HAP-1 (cell line): ENCODE measurements at places on chromosomes 13 and 19.

- peak; percentile 75 for DNase-seq
Measured at GRCh38 chr19:862581-863314, 3.3 kb downstream of the CFD start.

DNA sequence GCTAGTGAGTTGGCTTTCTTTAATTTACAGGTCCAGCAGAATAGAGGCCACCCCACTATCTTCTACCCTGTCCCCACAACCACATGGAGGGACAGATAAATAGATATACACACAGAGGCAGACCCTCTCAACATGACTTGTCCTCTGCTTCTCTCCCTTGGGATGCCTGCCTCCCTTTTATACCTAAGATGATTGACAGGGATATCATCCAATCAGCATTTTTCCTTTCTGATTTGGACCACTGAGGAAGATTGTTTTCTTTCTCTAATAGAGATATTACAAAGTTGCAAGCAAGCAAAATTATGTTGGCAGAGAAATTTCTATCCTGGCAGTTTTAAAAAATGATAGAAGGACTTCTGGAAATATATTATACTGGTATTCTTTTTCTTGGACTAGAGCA, 35.8 kb downstream of the STOML3 start:
- DNase-seq = no peak

- DNase-seq = no peak
Measured at GRCh38 chr13:50711996-50712395, 131.5 kb downstream of the DLEU7 start.

GRCh38 chr13:93244141-93244917, 17.7 kb downstream of the GPC6 start:
- DNase-seq = no peak

GRCh38 chr13:48235341-48236135, 2.5 kb downstream of the ITM2B start:
- peak; percentile 48 for DNase-seq

DNA sequence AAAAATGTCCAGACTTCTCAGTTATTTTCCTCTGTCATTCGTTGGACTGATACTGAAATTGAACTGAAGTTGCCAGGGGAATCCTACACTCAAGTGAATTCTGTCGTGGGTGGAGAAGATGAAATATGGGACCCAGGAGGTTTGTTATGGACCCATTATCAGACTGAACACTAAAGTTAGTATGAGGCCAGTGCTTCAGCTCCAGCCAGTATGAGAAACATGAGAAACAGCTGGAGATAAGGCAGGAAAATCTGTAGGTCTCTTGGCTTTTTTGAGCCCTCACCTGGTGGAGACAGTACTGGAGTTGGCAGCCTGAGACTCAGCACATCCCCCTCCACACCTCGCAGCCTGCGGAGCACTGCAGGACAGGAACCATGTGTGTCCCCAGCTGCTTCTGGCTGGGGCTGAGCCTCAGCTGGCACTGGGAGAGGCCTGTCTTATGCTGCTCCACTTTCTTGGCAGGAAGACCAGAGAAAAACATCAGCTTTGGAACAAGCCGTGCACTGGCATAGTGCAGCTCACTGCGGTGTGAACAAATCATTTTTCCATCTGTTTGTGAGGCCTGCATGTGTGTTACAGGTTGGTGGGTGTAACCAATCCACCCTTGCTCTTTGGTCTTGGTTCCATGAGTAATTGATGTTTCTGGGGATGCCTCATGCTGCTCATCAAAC, 641.0 kb downstream of the FGF9 start:
- no peak for DNase-seq

GRCh38 chr13:27500806-27501534, 50.6 kb upstream of the MTIF3 start:
- DNase-seq = no peak

GRCh38 chr13:78875792-78876580, 217.0 kb upstream of the OBI1 start:
- peak; percentile 9 for DNase-seq

- no peak for DNase-seq
Measured at GRCh38 chr19:30423481-30423880, 51.3 kb downstream of the ZNF536 start.

- peak; percentile 80 for DNase-seq
Measured at GRCh38 chr13:96089749-96090239, at the start of gene HS6ST3. HS6ST3 (plus strand) TSS chr13:96090107.

DNA sequence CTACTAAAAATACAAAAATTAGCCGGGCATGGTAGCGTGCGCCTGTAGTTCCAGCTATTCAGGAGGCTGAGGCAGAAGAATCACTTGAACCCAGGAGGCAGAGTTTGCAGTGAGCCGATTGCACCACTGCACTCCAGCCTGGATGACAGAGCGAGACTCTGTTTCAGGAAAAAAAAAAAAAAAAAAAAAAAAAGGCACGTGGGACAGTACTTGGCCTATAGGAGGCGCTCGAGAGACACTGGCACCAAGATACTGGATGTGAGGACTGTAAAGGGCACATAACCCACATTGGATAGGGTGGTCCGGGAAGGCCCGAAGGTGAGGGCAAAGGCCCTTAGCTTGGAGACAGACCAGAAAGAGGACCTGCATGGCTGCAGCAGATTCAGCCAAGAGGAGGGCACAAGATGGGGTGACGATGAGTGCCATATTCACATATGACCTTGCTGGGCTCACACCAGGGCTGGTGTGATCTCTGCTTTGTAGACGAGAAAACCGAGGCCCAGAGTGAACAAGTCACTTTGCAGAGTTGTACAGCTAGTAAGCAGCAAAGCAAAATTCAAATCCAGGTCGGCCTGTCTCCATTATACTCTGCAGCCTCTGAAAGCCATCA, 89.4 kb downstream of the DPF1 start:
- peak; percentile 44 for DNase-seq

DNA sequence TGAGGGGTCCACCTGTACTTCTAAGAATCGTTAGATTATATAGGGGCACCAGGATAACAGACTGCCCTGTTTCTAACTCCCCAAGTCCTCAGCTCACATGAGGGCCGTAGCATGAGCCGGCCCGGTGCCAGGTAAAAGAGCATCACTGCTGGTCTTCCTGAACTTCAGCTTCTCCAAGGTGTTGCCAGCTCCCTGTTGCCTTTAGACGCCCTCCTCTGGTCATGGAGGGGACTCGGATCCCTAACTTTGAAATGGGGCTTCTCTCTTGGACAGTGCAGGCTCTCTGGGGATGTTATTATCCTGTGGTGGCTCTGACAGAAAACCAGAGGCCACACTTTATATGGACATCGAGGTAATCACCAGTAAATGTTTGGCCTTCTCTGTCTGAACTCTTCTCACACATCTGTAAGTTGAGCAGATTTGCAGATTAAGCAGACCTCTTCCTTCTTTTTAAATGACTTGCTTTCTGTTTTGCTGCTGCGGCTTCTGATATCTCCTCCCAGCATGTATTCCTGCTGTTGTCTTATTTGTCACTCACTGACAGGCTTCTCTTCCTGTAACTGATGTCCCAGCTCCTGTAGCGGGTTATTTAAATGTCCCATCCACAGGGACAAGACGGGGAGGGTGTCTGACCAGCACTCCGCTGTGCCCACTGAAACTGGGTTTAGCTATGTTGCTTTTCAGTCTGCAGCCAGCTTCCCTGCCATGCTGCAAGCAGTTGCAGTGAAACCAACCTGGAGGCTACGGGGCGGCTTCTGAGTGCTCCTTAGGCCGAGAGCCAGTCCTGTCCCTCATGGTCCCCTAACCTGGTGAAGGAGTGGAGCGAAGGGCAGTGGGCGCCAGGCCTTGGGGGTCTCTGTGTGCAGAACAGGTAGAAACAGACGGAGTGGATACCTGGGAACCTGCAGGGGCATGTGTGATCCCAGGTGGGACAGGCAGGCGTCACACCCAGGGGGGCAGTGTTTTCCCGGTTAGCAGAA, 39.2 kb downstream of the TSSK6 start:
- no peak for DNase-seq

DNA sequence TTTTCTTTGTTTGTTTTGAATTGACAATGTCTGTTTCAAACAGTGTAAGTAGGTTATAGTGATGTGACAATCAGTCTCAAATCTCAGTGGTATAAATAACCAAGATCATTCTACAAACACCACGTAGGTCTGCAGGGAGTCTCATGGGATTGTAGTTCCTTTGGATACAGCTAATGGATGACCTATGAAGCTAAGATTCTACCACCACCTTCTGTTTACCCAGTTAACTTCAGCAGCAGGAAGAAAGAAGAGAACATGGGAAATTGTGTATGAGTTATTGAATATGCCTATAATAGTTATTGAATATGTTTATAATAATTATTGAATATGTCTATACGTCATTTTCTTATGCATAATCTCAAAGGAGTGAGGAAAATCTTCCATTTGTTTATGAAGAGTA, 63.9 kb upstream of the SLITRK5 start:
- no peak for DNase-seq
